Stimulated activated CD8-positive, alpha-beta memory T cell treated with anti-CD3 and anti-CD28 coated beads, Interleukin-2, amount 100 ng/mL, for 1 hour (primary cell): ENCODE measurements at places on chromosomes 2 and 18.
A peak's percentile ranks its signal among the peaks of the same experiment; 100 is the strongest.

DNA sequence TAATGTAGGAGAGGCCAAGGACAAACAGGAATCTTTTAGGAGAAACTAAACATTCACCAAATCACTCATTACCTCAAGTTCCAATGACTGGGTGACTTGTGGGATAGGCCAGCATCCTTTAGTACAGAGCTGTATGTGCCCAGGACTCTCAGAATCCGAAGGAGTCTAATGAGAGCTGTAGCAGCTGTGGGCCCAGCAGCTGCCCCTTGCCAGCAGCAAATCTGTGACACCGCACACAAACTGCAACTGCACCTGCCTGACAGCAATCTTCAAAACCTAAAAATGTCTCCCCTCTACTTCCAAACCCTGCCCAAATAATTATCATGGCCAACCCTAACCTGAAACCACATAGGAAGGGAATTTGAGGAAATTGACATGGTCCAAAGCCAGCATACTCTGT, 44.5 kb upstream of the ACVR2A start:
- no peak for DNase-seq

DNA sequence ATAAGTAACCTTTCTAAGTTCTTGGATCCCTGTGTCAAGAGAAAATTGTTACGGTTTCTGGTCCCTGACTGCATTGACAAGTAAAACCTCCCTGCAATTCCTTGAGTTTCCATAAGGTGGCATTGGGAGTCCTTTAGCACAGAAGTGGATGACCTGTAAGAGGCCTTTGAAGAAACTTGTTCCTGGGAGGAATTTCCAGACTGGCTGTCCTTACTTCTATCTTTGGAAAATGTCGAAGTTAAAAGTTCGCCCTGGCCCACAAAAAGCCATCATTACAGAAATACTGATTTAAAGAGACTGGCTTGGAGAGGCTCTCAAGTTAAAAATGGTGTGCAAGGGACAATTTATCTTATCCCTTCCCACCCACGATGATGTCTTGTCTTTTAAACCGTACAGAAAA, 218.4 kb downstream of the CDH20 start:
- DNase-seq, result no peak

- DNase-seq, result no peak
Measured at GRCh38 chr2:66721776-66722175, 286.9 kb downstream of the MEIS1 start.

DNA sequence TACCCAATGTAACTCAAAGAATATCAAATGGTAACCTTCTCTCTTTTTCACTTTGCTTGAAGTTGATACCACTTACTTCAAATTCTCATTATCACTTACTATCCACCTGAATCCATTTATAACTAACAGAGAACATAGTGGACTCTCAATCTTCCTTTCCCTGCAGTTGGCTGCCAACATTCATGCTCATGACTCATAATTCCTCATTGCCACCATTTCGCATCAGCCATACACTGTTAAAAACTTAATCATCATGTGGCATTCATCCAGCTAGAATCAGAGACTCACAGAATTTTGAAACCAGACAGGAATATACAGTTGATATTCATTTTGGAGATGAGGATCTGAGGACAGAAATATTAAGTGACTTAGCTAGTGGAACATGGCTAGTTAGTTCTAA, 56.8 kb downstream of the SLC4A10 start:
- DNase-seq, result no peak

- no peak for DNase-seq
Measured at GRCh38 chr2:218334531-218334930, 22.1 kb upstream of the CATIP start.

DNA sequence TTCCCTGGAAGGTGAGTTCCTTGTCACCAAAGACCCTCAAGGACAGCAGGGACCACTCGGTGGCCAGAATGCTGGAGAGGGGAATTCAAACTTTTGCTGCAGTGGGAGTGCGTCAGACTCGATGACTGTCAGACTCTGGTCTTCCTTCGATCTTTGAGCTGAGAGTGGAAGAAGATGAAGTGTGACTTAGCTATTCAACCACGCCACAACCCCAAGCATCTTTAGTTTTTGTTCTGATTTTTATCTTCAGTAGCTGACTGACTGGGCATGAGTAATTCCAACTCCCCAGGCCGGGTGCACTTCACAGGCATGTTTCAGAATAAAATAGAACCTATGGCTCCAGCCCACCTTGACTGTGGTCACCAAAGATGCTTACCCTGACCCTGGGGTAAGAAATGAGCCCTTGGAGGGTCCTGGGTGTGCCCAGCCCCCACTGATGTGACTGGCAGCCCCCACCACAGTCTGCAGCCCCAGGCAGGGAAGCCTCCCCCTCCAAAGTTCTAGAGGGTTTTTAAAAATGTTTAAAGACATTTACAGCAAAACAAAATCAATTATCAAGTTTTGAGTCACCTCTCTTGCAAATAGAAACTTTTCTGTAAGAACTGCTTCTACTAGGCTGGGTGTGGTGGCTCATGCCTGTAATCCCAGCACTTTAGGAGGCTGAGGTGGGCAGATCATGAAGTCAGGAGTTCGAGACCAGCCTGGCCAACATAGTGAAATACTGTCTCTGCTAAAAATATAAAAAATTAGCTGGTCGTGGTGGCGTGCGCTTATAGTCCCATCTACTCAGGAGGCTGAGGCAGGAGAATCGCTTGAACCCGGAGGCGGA, 24.9 kb upstream of the YWHAQ start:
- peak; percentile 19 for DNase-seq

- no peak for DNase-seq
Measured at GRCh38 chr2:45004562-45005191, 4.6 kb downstream of the SIX2 start.
